ENCODE measurements at places on chromosomes 5 and 9. TPM values are rescaled to one million over a fixed set of nuclear protein-coding genes. Genes with fewer than 3 reads are reported as not detected.

DNA sequence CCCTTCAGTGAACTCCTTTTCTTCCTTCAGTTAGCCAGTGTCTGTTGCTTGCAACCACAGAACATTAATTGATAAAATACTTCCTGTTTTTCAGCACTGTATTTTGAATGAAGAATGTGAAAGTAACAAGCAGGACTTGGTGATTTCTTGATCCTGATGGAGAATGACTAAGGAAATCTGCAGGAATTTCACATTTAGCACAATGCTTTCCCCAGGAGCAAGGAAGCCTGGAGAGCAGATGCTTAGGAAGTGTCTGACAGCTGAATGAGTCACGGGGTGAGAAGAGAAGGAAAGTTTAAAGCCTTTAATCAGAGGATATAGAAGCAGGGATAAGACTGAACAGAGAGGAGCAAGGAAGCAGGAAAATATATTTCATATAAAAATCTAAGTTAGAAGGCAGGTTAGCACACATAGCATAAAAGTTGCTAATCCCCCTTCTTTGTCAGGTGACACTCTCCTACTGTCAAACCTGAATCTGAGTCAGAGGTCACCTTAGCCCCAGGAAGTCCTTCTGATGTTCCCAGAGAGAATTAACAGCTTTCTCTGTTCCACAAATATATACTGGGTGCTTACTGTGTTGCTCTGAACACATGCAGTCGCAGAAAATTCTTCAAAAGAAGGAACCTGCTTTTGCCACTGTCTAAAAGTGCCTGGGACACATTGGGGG, 59.7 kb downstream of the GNA14 start:
- DNase-seq = peak; percentile 38
- peaks cover 28% of the 10 kb centered on the region for H3K4me1 ChIP-seq
- no peaks in the 10 kb centered on the region for H3K36me3 ChIP-seq
- peak overlapping the region; percentile 45 for H3K27ac ChIP-seq

Gene CCNO
- 0.35 TPM for total RNA-seq

Gene TOR4A
- 4.4 TPM for total RNA-seq

Gene CAPSL
- not detected for total RNA-seq

- DNase-seq = no peak
- 0 out of 2 replicates have a peak, but pooled peaks cover 3% of the 10 kb centered on the region for H3K4me1 ChIP-seq
- no peaks in the 10 kb centered on the region for H3K36me3 ChIP-seq
- H3K27ac ChIP-seq = no peak overlapping the region
- H3K27me3 ChIP-seq = no peaks in the 10 kb centered on the region
- H3K4me3 ChIP-seq = no peak overlapping the region
Measured at GRCh38 chr9:108162664-108163063, 673.1 kb upstream of the KLF4 start.

- DNase-seq = no peak
- H3K4me1 ChIP-seq = no peaks in the 10 kb centered on the region
- no peaks in the 10 kb centered on the region for H3K27me3 ChIP-seq
- H3K4me3 ChIP-seq = no peak overlapping the region
- H3K27ac ChIP-seq = no peak overlapping the region
- H3K36me3 ChIP-seq = no peaks in the 10 kb centered on the region
Measured at GRCh38 chr5:178282391-178282790, 49.8 kb upstream of the PHYKPL start.

GRCh38 chr5:9834871-9835770, 205.0 kb upstream of the TAS2R1 start:
- H3K27me3 ChIP-seq = no peaks in the 10 kb centered on the region
- no peak overlapping the region for H3K4me3 ChIP-seq
- H3K4me1 ChIP-seq = no peaks in the 10 kb centered on the region
- no peak for DNase-seq
- H3K36me3 ChIP-seq = no peaks in the 10 kb centered on the region

DNA sequence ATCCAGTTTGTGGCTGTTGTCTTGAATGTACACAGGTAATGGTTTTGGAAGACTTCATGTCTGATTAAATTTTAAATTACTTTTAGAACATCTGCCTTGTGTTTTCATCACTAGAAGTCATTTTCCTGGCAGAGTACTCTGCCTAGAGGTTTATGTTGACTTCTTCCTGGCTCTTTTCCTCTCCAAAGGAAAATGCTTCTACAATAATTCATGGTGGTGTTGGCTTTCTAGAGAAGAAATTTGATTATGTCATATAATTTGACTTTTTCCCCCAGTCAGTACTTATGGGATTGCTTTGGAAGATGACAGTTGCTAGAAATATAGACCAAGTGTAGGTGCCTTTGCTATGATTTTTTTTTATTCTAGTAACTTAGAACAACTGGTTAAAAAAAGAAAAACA, 46.8 kb downstream of the F2RL2 start:
- no peak overlapping the region for H3K27ac ChIP-seq
- no peaks in the 10 kb centered on the region for H3K4me1 ChIP-seq
- no peaks in the 10 kb centered on the region for H3K36me3 ChIP-seq
- DNase-seq = no peak

DNA sequence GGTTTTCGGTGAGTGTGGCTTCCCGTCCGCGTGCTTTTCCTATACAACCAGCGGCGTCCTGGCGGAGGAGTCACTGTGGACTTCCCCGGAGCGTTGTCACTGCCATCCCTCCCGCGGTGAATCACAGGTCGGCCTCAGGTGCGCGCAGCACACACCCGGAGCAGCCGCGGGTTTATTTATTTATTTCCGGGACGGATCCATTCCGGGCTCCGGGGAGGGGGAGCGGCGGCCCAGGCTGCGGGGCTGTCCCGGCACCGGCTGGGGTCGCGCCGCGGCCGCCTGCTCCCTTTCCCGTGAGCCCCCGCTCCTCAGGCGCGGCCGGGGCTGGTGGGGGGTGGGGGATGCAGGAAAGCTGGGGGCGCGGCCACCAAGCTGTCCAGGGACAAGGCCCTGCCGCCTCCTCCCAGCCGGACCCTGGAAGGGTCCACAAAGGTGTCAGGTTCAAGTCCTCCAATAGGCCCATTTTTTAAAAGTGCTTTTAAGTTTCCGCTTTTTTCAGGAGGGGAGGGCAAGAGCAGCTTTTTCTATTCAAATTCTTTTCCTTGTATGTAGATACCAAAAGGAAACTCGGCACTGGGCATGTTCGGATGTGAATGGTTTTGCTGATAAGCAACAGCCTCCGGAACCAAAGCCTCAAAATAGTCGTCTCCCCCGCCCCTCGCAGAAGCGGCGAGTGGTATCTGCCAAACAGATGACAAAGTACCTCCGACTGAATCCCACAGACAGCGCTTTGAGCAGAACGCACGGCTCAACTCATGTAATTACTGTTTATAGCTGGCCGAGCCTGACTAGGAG, 192.5 kb downstream of the CD180 start:
- no peaks in the 10 kb centered on the region for H3K4me1 ChIP-seq
- peak overlapping the region; percentile 60 for H3K4me3 ChIP-seq
- H3K27ac ChIP-seq = peak overlapping the region; percentile 21
